Stimulated activated CD4-positive, alpha-beta T cell treated with anti-CD3 and anti-CD28 coated beads, Interleukin-2, amount 100 ng/mL, for 4 hours (primary cell): ENCODE measurements at places on chromosomes 2 and 18.

DNA sequence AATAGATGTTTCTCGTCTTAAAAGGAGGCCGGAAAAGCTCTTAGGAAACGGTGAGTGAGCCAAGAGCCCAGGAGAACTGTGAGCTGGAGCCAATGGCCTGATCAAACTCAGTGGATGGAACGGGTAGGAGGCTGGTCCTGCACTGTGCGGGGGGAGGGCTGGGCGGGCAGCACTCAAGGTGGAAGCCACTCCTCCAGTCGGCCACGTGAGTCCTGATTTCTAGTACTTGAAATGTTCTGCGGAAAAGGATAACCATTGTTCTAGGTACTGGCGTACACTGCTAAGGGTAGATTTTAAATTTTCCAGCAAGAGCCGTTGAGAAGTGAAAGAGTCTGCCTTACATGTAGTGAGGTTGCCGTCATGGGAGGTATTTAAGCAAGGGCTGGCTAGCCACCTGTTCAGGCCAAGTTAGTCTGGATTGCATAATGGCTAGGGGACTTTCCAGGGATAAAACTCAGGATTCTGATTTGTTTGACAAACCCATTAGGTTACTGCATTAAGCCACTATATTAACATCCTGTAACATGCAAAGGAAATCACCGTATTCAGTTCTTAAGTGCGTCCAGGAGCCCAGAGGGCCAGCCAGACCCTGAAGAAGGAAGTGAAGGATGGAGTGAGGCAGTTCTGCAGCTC is 51.3 kb upstream of the ODC1 start:
- no peak for DNase-seq

DNA sequence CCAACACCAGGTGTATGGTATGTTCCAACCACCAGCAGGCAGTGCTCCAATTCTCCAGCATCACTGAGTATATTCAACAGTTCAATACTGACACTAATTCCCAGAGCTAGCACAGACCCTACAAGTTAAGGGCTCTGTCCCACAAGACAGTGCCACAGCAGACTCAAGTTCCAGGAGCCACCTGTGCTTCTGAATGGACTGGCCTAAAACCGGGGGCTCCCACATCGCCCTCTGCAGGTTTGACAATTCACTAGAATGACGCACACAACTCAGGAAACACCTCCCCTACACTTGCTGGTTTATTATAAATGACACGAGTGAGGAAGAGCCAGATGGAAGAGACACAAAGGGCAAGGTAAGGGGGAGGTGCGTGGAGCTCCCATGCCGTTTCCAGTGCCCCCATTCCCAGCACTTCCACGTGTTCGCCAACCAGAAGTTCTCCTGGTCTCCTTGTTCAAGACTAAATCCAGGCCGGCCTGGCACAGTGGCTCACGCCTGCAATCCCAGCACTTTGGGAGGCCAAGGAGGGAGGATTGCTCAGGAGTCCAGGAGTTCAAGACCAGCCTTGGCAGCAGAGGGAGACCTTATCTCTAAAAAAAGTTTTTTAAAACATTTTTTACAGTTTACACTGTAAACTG is 12.2 kb upstream of the ATP6V1B1 start:
- no peak for DNase-seq

- DNase-seq = no peak
Measured at GRCh38 chr18:59577386-59577655, 119.9 kb downstream of the CCBE1 start.

- no peak for DNase-seq
Measured at GRCh38 chr2:44954889-44955592, 13.5 kb downstream of the SIX3 start.
